ENCODE measurements at places on chromosomes 6 and 20.

DNA sequence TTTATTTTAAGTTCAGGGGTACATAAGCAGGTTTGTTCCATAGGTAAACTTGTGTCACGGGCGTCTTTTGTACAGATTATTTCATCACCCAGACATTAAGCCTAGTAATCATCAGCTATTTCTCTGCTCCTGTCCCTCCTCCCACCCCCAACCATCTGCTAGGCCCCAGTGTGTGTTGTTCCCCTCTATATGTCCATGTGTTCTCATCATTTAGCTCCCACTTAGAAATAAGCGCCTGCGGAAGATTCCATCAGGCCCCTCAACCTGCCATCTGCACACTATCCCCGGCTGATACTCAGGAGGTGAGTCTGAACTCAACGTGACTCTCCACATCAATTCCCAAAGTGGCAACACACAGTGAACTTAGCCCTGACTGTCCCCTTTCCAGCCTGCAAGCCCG lies 228.0 kb upstream of the SYNDIG1 start:
- no peak for DNase-seq

DNA sequence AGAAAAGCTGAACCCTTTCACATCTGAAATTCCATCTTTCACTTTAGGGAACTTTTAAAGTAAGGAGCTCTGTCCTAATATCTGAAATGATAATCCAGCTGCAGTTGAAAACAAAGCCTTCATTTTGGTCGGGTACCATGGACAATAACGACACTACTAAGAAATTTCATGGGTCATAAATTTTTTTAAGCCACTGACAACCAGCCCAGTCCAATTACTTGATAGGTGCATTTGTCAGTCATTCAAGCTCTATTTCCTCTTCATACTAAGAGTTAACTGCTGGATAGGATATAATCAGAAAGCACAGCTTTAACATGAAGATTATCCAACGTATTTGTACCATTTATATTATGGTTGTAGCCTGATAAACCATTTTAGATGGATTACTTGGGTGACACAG lies 52.5 kb downstream of the MMUT start:
- no peak for DNase-seq

DNA sequence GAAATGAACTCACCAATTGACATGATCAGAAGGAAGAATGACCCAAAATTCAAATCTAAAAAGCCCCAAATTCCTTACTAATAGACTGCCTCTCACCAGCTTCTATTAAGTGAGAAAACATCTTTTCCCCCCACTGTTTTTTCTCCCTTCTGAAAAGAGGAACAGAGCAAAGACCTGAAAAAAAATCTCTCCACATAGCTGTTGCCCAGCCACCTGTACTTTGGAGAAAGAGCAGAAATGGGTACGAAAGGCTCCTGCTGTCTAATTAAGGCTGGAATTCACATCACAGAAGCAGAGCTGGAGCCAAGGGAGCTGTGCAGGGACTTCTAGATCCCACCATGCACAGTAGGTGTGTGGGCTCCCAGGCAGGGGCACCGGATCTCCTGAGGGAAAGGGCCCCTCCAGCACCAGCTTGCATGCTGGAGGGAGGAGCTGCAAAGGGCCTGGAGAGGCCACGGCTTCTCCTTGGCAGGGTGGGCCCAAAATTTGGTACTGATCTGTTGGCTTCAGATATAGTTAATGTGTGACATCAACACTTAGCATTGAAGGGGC lies 73.2 kb upstream of the DUSP22 start:
- DNase-seq, result no peak

DNA sequence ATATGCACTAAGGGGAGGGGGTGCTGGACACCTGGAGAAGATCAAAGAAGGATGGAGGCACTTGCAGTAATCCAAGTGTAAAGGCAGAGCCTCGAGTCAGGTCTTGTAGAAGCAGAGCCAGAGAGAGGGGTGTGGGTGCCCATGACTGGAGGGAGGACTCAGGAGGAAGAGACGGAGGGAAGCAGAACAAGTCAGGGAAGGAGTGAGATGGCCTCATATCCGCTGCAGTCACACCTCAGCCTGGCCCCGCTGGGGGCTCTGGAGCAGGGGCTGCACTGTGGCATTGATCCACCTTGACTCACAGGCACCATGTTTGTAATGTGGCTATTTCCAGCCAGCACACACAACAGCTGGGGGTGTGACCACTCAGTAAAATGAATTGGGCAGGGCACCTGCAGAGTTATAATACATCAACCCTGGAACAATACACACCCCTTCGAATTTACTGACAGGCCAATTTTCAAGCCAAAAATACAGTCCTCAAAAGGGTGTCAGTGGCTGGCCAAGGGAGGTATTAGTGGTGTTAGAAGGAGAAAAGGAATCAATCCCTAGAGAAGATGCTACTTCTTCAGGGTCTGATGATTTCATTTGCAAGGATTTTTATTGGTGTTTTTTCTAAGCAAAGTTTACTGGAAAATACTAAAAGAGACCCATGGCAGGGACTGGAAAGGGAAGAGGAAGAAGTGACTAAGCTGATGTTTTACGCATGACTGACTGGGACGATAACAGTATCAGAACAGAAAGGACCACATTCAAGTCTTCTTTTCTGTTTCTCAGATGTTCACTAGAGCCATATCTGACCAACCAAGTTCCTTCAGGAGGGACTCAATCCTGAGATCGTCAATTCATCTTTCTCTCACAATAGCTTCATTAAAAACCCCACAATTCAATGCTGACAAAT lies 18.9 kb upstream of the NXT1 start:
- DNase-seq, result no peak

GRCh38 chr6:145866456-145867396 lies 52.1 kb upstream of the FBXO30 start:
- DNase-seq, result no peak

DNA sequence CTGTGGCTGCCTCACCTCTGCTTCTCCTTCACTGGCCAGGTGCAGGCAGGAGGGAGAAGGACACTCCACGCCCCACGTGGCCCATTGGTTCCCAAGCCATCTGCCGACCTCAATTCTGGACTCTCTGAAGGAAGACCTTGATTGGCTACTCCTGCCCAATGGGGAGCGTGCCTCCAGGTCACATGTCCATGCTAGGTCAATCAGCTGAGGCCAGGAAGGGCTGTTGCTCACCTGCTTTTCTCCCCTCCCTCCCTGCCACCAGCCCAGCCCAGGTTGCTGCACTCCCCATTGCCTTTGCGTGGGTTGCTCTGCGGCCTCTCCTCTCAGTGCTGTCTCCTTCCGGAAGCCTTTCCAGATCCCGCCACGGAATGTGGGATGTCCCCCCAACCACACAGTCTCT lies 21.9 kb upstream of the CDH4 start:
- no peak for DNase-seq

Measured in NCI-H2029 treated with DMSO at 0.1 percent for 48 hours (cell line).